Fibroblast of lung (primary cell): ENCODE measurements at places on chromosomes 2 and 18.
A peak's percentile ranks its signal among the peaks of the same experiment; 100 is the strongest.

GRCh38 chr18:48022531-48023329, 92.3 kb upstream of the SMAD2 start:
- DNase-seq = peak; percentile 66

GRCh38 chr2:191231995-191232394, 13.2 kb upstream of the MYO1B start:
- peak; percentile 35 for DNase-seq

- DNase-seq = no peak
These were observed 856.4 kb upstream of the CELF4 start for GRCh38 chr18:38421872-38422615.

DNA sequence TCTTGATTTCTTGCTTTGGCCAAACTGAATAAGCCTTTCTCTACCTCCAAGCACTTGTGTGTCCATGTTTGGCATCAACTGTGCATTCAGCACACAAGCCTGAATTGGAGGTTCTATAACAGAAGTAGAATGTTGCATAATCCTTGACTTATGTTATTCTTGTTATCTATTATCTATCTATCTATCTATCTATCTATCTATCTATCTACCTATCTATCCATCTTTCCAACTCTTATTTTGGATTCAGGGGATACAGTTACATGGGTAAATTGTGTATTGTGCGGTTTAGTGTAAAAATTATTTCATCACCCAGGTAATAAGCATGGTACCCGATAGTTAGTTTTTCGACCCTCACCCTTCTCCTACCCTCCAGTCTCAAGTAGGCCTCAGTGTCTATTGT, 319.6 kb downstream of the PTH2R start:
- DNase-seq = no peak

DNA sequence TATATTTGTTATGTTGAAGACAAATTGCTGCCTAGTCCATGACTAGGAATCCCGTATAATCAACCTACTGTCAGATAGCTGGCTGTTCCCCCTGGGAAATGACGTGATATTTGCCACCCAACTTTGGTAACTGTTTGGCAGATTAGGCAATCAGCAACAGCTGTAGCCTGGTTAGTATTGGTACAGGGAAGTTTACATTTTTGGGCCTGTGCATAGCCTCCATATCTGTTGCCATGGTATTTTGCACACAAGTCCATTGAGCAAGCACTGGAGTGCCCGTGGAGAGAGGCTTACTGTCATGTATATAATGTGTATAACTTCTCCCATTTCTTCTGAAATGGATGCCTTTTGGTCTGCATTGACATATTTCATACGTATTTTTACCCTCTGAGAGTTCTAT, 27.7 kb downstream of the BIRC6 start:
- DNase-seq = no peak

DNA sequence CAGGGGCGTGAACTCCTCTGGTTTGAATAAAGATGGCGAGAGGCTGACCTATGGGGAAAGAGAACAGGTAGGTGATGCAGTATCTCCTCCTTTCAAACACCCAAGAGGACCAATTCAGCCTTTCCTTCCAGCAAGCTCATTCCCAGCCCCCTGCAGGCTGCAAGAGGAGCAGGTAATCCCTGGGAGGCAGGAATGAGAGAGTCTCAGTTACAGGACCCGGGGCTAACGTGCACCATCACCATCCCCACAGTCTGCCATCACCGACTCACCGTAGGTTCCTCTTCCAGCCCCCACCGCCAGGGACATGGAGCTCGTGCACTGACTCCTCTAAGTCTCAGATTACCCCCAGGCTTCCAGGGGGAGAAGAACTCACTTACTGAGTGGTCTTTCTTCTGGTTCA, 26.7 kb downstream of the XDH start:
- no peak for DNase-seq

- no peak for DNase-seq
These were observed 219.6 kb upstream of the RGPD4 start for GRCh38 chr2:107607054-107607453.

DNA sequence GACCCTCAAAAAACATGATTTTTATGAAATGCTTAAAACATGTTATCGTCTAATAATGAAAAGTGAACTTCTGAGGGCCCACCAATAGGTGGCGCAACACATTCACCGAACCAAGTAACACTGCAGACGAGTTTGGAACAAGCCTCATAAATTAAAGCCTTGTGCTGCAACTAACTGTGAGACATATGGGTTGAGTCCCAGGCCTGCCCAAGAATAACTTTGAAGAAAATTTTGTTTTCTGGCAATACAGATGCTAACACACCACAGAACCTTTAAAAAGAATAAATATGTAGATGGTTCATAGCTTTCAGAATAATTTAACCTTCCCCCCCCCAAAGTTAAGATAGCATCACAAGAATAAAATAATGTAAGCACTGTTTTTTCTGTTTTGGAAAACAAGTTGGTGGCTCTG, 285.9 kb downstream of the RNF144A start:
- DNase-seq = peak; percentile 59

- DNase-seq = no peak
These were observed 6.8 kb downstream of the HS6ST1 start for GRCh38 chr2:128311755-128312341.

GRCh38 chr2:105822186-105822585, 77.5 kb downstream of the NCK2 start:
- no peak for DNase-seq

GRCh38 chr2:172323256-172323655, 104.1 kb upstream of the ITGA6 start:
- DNase-seq = peak; percentile 54

DNA sequence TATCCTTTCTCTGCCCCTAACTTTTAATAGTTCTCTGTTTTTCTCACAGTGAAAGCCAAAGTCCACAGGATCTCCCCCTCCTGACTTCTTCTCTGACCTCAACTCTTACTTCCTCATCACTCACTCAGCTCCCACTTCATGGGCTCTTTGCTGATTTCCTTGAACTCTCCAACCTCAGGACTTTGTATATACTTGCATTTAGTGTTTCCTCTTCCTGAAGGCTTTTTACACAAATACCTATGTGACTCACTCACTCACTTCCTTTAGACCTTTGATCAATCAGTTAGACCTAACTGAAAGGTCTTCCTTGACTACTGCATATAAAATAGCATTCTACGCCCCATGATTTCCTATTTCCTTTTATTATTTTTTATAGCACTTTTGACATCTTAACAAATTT, 233.1 kb upstream of the MEX3C start:
- DNase-seq = no peak

DNA sequence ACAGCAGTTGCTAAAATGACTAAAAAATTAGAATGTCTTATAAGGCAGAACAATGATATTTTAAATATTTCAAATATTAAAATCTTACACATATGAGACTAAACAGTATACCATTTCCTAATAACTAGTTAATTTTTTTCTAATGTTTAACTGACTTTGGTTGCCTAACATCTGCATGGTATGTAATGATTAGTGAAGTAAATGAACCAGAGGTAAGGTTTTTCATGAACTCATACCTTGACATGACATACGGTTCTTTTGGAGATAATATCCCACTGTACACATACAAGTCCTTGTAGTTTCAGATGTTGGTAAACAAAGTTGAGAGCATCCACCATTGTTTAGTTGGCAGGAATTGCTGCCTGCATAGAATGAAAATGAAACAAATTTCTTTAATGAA, 1360.2 kb downstream of the LRP1B start:
- DNase-seq = no peak

- no peak for DNase-seq
These were observed 21.5 kb downstream of the SP5 start for GRCh38 chr2:170736628-170737027.

- DNase-seq = peak; percentile 74
These were observed 732 bp upstream of the ANXA4 start for GRCh38 chr2:69741229-69741574.

DNA sequence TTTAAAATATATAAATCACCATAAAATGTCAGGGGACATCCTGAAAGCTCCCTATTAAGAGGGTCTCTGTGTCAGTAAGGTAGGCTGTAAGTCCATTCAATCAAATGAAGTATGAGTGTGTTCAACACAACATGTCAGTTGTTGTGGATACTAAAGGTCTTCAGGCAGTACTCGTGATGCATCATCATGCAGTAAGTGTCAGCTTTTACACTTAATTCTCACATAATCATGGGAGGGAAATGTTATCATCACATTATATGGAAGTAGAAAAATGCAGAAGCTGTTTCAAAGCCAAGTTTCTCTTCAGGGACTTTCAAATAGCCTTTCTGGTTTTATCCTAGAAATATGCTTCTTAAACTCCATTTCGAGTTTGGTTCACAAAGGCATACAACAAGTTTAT, 477.1 kb upstream of the ID2 start:
- DNase-seq = no peak

DNA sequence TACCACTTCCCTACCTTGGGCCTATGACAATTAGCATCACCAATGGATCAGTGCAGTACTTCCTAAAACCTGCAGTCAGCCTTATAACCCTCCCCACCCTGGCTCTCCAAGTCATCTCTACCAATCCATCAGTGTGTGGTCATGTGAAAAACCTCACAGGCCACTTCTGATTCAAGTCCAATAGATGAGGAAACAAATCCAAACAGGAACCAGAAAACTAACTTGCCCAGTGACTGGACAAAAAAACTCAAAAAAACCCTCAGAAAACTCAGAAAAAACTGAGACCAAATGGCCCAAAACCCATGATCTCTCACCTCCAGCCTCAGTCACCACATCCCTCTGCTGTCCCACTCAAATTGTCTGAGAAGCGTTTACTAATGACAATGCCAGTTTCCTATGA, 43.3 kb downstream of the TGFA start:
- DNase-seq = no peak

DNA sequence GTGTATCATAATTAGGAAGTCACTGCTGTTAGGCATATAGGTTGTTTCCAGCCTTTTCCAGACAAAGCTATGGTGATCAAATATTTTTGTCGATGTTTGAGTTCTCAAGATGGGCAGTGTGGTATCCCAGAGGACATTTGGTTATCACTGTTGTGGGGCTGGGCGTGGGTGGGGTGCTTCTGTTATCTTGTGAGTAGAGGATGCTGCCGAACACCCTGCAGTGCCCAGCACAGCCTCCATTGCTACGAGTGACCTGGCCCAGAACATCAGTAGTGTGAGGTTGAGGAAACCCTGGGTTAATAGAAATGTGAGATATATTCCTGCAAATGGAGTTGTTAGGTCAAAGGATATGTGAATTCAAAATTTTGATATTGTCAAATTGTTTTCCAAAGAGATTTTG, 33.2 kb downstream of the ZNF236 start:
- DNase-seq = no peak

- no peak for DNase-seq
These were observed 49.7 kb downstream of the PXDN start for GRCh38 chr2:1694371-1695271.

GRCh38 chr2:133871545-133872209, 303.4 kb upstream of the NCKAP5 start:
- peak; percentile 8 for DNase-seq

- peak; percentile 32 for DNase-seq
These were observed 75.5 kb downstream of the ANTXR1 start for GRCh38 chr2:69088466-69088865.

DNA sequence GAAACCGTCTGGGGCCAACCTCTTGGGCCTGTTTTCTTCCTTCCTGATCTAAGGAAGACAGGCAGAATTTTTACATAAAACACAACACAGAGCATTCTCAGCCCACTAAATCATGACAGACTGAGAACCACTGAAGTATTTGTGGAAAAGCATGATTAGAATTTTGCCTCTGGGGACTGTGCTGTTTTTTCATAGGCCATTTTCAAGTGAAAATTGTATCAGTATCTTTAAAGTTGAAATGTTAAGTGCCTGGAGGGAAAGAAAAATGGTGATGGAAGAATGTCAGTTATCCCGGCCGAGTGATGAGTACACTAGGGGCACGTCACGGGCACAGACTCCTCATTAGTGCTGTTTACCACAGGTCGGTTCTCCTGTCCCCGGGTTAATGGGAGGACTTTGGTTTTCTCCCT, 36.9 kb downstream of the EHD3 start:
- DNase-seq = no peak

- DNase-seq = peak; percentile 2
These were observed 219.0 kb downstream of the ACTR3 start for GRCh38 chr2:114108824-114109416.
